Ovary (tissue), 10 donors: ENCODE measurements at places on chromosomes 7 and 10. TPM values are rescaled to one million over a fixed set of nuclear protein-coding genes. Genes with fewer than 3 reads are reported as not detected.

The AMPH gene
- 0.35 TPM for total RNA-seq

GRCh38 chr7:113197274-113197673 lies 78.9 kb upstream of the SMIM30 start:
- no peak for DNase-seq

DNA sequence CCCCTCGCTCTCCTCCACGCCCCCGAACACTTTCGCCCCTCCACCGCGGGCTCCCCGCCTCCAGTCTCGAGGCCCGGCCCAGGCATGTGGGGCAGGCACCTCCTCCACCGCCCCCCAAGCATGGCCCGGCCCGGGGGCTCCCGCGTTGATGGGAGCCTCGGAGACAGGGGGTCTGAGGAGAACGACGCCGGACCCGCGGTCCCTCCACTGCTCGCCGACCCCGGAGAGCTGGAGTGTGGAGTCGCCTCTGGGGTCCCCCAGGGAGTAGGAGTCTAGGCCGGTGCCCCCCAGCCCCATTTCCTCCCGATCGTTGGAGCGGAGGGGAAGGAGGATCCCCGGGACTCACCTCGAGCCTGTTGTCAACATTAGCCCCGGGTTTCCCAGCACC lies 206 bp downstream of the UPF2 start:
- DNase-seq = peak; percentile 77

- no peak for DNase-seq
Measured at GRCh38 chr7:26603631-26604030, 260.8 kb downstream of the SKAP2 start.

DNA sequence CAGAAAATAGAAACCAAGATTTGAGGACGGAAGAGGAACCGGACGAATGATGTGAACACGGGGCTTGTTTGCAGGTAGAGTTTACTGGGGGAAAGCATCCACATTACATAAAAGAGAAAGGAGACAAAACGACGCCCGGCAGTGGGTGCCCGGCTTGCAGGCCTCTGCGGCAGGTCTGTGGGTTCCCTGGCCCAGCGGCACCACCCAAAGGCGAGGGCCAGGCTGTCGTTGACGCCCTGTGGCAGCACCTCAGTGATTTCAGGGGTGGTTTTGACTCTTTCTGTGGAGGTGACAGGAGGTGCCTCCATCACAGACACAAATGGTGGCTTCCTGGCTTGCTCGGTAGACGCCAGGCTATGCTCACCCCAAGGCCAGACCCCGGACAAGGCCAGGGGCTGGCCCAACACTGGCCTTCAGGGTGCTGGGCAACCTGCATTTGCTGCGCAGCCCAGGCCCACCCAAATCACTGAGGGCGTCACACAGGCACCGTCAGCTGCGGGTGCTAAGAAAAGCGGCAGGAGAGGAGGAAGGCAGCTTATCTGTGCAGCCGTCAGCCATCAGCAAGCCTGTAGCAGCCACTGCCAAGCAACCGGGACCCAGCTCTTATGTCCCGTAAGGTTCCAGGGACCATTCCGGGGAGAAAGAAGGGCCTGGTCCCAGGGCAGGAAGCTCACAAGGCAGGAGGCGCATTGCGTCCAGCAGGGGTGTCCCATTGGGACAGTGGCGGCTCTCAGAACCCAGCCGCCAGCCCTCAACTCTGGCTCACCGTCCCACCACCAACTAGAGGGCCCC lies 230.3 kb downstream of the PTPRN2 start:
- no peak for DNase-seq

DNA sequence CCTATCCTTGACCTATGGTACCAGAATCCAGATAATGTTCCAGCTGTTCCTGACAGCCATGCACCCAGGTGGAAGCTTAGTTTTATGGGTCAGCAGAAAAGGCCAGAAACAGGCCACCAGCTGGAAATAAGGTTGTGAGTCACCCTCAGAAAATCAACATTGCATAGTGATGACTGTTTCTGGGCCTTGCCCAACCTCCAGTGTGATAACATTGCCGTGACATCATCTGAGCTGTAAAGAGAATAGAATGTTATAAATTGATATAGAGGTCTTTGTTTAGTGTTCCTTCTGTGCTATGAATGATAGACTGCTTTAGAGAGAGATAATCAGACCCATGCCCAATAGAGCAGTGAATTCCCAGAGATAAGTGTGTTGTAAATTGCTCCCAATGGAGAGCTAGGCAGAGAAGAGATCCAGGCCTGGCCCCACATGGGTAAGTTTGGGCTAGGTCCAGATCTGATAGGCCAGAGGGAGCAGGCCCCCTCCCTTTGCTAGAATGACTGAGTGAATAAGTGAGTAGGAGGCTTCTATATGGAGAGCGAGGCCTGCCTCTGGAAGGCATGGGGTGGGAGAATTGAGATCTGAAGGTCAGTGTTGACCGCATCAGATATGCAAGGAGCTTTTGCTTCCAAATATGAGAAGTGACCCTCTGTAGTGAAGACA lies 14.2 kb upstream of the HPS1 start:
- DNase-seq = peak; percentile 65

- no peak for DNase-seq
Measured at GRCh38 chr7:50376056-50376820, 71.7 kb downstream of the IKZF1 start.

GRCh38 chr10:86072413-86072812 lies 294.2 kb downstream of the GRID1 start:
- no peak for DNase-seq

DNA sequence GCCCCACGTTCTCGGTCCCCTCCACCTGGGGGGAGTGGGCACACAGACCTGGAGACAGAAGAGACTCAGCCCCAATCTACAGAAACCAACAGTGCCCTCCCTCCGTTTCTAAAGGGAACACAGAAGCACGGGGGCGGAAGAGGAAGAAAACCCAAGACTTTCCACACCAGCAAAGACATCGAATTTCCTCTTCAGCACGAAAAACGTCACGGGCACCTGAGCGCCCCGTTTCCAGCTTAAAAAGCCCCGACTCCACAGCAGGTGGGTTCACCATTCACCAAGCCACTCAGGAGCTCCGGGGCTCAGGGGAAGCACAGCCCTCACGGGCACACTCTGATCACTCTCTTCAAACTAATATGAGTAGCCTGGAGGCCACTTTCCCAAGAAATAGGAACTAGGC lies 19.6 kb downstream of the NUDT1 start:
- DNase-seq = no peak

DNA sequence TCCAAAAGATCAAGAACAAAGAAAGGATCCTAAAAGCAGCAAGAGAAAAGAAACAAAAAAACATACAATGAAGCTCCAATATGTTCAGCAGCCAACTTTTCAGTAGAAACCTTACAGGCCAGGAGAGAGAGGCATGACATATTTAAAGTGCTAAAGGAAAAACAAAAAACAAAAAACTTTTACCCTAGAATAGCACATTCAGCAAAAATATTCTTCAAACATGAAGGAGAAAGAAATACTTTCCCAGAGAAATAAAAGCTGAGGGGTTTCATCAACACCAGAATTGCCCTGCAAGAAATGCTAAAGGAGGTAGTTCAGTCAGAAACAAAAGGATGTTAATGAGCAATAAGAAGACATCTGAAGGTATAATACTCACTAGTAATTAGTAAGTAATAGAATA lies 753.5 kb upstream of the POT1 start:
- no peak for DNase-seq

DNA sequence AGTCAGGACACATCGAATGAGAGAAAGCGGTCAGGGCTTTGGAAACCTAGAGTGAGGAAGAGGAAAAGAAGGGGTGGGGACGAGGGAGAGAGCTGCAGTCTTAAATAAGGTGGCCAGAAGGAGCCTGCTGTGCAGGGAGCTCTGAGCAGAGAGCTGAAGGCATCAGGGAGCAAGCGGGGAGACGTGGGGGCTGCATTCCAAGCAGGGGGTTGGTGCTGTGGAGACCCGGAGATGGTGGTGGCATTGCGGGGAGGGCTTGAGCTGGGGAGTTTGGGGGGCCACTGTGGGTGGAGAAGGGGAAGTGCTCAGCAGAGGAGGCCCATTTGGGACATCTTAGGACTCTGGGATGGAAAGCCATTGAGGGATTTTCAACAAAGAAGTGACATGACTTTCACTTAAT lies 38.7 kb upstream of the ZNF32 start:
- no peak for DNase-seq

DNA sequence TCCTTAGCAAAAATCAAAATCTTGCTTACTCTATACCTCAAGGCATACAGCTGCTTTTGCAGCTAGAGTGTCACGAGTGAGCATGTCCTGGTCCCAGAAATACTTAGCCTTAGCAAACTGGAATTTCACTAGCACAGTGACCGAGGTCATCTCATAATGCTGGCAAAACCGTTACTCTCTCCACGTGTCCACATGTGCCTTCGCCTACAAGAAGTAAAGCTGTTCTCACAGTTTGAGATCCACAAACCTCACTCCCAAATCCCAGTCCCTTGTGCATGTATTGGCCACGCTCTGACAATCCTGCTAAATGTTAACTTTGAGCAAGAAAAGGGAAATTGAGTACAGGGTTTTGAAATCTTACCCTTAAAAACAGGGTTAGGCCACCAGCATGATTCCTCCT lies 111.0 kb upstream of the PLXDC2 start:
- DNase-seq = no peak

The MUC3A gene
- total RNA-seq = not detected
